ENCODE measurements at places on chromosomes 7 and 10. TPM values are rescaled to one million over a fixed set of nuclear protein-coding genes. Genes with fewer than 3 reads are reported as not detected.

DNA sequence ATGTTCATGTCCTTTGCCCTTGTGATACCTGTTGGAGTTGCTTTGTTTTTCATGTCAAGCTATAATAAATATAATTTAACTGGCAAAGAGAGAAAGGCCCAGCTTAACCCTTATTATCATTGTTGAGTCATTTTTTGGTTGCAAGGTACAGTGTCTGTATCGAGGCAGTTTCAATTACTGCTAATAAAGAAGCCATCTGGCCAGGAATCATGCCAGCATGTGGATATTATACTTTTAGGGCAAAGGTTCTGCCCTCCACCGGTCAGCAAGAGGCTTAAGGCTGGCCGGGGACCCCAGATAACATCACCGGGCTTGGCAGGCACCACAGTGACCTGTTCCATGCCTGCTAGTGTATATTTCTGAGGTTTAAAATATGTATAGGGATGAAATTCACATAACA lies 9.0 kb upstream of the CYP3A4 start:
- H3K27me3 ChIP-seq: no peaks in the 10 kb centered on the region
- H3K27ac ChIP-seq: no peak overlapping the region
- no peak overlapping the region for H3K4me3 ChIP-seq
- H3K36me3 ChIP-seq: no peaks in the 10 kb centered on the region
- no peaks in the 10 kb centered on the region for H3K4me1 ChIP-seq
- DNase-seq: no peak

DNA sequence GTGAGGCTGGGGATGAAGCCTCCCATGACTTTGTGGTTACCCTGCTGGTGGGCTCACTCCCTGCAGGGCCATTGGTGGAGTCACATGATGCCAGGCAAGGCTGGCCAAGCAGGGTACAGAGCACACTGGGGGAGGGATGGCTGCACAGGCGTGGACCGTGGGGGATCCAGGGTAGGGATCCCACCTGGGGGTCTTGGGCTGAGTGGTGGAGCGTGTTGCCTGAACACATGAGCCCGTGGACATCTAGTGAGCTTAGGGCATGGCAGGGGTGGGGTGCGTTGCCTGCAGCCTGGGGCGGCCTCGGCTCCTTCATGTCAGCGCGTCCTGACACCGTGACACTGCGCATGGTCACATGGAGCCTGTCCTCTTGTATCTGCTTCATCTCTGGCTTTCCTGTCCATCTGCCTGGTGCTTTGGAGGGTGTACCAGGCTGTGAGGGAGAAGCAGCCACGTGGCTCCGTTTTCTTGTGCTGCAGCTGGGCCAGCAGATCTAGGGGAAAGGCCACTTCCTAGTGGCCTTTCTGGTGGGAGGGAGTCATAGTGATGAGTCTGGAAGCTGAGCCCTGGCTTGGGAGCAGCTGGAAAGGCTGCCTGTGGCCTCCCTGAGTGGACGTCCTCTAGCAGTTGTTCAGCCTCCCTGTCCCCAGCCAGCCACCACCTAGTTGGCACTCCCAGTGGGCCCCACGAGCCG lies 96.2 kb downstream of the LHPP start:
- no peaks in the 10 kb centered on the region for H3K27me3 ChIP-seq
- no peak overlapping the region for H3K27ac ChIP-seq
- peak; percentile 48 for DNase-seq
- H3K36me3 ChIP-seq: no peaks in the 10 kb centered on the region

DNA sequence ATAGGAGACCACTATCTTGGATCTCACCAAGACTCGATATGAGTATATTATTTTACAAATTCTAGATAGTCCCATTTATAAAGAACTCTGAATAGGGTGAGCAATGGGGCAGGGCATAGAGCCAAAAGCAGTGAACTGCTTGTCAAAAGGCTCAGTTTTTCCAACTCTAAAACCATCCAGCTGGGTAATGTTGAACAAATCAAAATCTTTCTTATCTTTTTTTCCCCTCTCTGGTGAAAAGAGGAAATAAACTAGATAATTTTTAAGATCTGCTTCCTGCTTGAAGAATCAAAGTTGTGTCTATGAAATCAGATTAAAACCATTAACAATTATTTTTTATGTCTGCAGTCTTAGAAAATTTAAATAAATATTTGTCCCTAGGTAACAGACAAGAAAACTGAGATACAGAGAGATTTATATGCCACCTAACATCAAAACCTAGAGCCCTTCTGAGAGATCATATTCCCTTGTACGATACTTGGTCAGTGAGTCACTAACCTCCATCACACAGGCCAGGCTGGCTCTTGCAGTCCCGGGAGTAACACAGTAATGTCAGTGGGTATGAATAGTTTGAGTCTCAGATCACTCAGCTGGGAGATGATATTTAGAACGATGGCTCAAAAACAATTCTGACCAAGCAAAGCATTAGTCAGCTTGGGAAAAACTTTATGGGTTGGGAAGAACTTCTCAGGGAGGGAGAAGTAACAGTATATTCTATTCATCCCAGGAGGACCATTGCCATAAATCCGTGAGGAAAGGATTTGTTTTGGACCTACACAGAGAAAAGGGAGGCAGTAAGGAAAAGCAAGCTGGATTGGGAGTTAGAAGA lies 178.8 kb downstream of the REEP3 start:
- H3K27ac ChIP-seq: peak overlapping the region; percentile 79
- no peaks in the 10 kb centered on the region for H3K36me3 ChIP-seq
- peaks cover 29% of the 10 kb centered on the region for H3K4me1 ChIP-seq
- DNase-seq: no peak

DNA sequence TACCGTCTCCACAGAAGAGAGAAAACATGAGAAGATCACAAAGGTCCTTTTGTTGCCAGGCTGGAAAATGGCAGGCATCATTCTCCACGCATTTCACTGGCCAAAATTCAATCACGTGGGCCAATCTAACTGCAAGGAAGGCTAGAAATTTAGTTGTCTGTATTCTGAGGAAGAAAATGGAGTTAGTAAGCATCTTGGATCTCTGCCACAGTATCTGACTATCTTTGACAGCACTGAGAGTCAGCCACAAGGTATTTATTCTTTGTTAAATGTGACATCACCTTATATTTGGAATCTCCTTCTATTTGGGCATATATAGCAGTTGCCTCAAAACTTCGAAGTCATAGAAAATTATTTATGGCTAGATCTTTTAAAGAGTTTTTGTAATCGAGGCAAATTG lies 213.9 kb downstream of the NSUN6 start:
- no peak overlapping the region for H3K27ac ChIP-seq
- H3K4me1 ChIP-seq: no peaks in the 10 kb centered on the region
- no peaks in the 10 kb centered on the region for H3K36me3 ChIP-seq
- no peaks in the 10 kb centered on the region for H3K27me3 ChIP-seq
- no peak overlapping the region for H3K4me3 ChIP-seq

DNA sequence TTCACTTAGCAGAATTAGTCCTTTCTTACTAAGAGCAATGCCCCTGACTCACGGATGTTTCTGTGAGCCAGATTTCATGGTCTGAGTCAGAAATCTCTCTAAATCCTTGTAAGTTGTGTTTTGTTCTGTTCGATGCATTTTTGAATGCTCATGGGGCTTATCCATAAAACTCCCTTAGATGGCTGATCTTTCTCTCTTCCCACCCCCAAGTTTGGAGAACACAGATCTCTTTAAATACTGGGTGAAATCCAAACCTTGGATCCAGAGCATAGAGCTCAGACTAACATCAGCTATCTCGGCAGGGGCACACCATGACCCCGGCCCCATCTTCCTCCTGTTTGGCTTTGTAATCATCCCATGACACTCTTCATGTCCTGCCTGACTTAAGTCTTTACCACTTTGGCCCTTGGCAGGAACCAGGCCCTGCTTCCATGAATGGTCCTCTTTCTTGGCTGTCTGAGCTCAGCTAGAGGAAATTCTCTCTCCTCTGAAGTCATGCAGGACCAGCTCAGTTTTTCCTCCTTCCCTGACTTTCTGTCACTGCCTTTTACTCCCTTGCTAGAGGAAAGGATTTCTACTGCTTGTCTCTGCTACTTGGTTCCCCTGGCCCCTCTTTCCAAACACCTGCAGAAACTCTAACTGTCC lies 120.4 kb upstream of the RAB11FIP2 start:
- DNase-seq: no peak
- no peaks in the 10 kb centered on the region for H3K36me3 ChIP-seq
- no peaks in the 10 kb centered on the region for H3K4me1 ChIP-seq
- H3K27ac ChIP-seq: peak overlapping the region; percentile 52
- H3K27me3 ChIP-seq: no peaks in the 10 kb centered on the region

DNA sequence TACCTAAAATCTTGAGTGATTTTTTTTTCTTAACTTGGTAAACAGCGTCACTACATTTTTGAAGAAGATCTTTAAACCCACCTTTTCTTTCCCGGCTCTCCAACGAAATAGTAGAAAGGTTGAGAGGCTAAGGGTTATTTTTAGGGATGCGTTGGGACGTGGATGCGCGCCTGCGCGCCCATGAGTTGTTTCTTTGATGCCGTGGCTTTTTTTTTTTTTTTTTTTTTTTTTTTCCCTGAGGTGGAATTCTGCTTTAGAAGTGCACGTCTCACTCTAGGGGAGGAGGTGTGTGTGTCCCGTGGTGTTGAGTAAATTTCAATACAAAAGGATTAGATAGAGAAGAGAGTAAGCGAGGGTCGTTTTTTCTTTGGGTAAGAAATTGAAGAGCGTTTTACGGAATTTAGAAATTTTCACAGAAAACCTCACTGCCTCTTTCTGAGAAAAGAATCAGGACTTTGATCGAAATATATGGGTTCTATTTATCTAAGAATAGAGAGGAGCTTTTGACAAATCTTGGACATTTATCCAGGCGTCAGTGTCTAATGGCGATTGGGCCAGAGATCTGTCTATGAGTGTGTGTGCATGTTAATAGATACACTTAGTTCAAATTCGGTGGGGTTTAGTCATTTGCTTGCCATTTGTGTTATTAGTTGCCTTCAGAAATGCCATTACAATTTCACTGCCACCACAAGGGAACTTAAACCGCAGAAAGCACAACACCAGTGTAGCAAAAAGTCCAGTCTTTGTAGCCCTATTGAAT lies 1.2 kb upstream of the SP8 start:
- H3K27ac ChIP-seq: no peak overlapping the region
- no peaks in the 10 kb centered on the region for H3K36me3 ChIP-seq
- no peak for DNase-seq
- peaks cover 51% of the 10 kb centered on the region for H3K4me1 ChIP-seq
- peaks cover 100% of the 10 kb centered on the region for H3K27me3 ChIP-seq

- no peak overlapping the region for H3K4me3 ChIP-seq
- H3K27ac ChIP-seq: no peak overlapping the region
- DNase-seq: no peak
- no peaks in the 10 kb centered on the region for H3K27me3 ChIP-seq
- H3K36me3 ChIP-seq: peaks cover 92% of the 10 kb centered on the region
- no peaks in the 10 kb centered on the region for H3K4me1 ChIP-seq
Measured at GRCh38 chr10:42801135-42801534, 18.5 kb downstream of the BMS1 start.

DNA sequence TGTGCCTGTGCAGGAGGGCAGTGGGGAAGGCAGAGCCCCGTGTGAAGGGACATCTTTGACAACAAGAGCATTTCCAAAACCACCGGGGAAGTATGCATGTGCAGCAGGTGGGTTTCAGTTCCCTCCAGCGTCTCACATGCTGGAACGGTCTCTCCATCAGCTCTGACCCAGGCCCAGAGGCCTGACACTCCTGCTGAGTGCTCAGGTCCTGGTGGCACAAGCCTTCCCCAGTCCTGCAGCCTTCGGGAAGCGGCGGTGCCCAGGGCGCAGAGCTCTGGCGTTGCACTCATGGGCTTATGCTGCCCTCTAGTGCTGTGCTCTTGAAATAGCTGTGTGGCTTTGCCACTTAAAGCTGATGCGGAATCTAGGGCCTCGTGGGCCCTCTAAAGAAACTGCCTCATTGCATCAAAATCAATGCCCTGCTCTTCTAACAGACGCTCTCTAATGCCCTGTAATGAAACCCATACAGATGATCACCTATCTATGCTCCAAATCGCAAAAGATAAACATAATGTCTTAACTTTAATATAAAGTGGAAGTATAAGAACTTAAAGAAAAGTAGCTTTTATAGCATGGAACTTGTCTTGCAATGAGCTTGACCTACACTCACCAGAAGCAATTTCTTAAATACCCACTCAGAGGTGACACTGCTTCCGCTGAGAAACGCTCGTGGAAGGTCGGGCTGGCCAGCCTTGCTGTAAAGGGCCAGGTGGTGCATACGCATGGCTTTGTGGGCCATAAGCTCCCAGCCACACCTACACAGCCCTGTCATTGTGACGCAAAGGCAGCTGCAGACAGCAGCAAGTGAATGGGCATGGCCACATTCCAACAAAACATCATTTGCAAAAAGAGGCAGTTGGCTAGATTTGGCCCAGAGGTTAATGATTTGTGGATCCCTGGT lies 38.6 kb downstream of the CLRN3 start:
- H3K27me3 ChIP-seq: peaks cover 14% of the 10 kb centered on the region
- no peak overlapping the region for H3K4me3 ChIP-seq
- DNase-seq: no peak
- no peak overlapping the region for H3K27ac ChIP-seq
- no peaks in the 10 kb centered on the region for H3K36me3 ChIP-seq

GRCh38 chr10:50605269-50605950 lies 18.3 kb downstream of the SGMS1 start:
- no peak overlapping the region for H3K27ac ChIP-seq
- H3K4me3 ChIP-seq: no peak overlapping the region
- H3K27me3 ChIP-seq: no peaks in the 10 kb centered on the region
- H3K4me1 ChIP-seq: peaks cover 72% of the 10 kb centered on the region
- H3K36me3 ChIP-seq: no peaks in the 10 kb centered on the region

Gene EXOC6
- 8.5 TPM for total RNA-seq

Gene DGKI
- 0.42 TPM for total RNA-seq

Gene KCNMA1
- 6.2 TPM for total RNA-seq

DNA sequence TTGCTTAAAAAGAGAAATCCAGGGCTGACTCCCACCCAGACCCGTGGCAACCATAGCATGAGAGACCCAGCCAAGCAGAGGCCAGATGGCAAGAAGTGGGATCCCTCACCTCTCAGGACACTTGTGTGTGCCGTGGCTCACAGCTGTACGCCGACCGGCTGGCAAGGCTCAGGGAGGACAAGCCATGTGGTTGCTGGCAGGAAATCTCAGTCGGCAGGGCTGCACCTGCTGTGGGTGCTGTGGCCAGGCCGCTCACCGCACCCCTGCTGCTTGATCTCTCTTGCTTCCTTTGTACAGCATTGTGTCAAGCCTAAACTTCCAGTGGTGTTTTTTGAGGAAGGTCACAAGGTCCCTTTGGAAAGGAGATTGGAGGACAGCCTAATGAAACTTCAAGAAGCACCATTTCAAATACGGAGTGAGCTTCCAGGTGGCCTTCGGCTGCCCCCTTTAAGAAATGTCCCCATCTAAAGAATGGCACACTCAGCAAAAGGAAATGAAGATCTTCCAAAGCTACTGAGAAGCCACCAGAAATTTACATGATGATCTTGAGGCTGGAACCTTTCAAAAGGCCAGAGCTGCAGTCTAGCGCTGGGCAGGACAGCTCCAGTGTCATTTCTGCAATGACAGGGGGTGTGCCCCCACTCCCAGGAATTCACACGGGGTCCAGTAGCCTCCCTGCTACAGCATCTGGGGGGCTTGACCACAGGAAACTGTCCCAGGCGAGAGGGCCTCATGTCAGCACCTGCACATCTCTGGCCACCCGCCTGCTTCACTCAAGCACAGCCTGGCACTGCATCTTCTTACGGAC lies 409.0 kb upstream of the MGMT start:
- no peaks in the 10 kb centered on the region for H3K36me3 ChIP-seq
- H3K27ac ChIP-seq: no peak overlapping the region
- no peaks in the 10 kb centered on the region for H3K27me3 ChIP-seq
- no peak overlapping the region for H3K4me3 ChIP-seq
- H3K4me1 ChIP-seq: no peaks in the 10 kb centered on the region

GRCh38 chr7:17680026-17680425 lies 260.3 kb downstream of the SNX13 start:
- H3K27me3 ChIP-seq: no peaks in the 10 kb centered on the region
- H3K4me1 ChIP-seq: peaks cover 30% of the 10 kb centered on the region
- peak overlapping the region; percentile 83 for H3K27ac ChIP-seq
- peak; percentile 81 for DNase-seq
- no peak overlapping the region for H3K4me3 ChIP-seq

Gene KNDC1
- 0.08 TPM for total RNA-seq

All from suprapubic skin (tissue), 4 donors.